ENCODE measurements at places on chromosomes 16 and 17. TPM values are rescaled to one million over a fixed set of nuclear protein-coding genes. Genes with fewer than 3 reads are reported as not detected.

SSH2 gene
- 72.7 TPM for total RNA-seq

KCNG4 gene
- not detected for total RNA-seq

SLC5A11 gene
- total RNA-seq: 0.60 TPM

SLC35G6 gene
- total RNA-seq: not detected
